ENCODE measurements at places on chromosomes 16 and 17.

DNA sequence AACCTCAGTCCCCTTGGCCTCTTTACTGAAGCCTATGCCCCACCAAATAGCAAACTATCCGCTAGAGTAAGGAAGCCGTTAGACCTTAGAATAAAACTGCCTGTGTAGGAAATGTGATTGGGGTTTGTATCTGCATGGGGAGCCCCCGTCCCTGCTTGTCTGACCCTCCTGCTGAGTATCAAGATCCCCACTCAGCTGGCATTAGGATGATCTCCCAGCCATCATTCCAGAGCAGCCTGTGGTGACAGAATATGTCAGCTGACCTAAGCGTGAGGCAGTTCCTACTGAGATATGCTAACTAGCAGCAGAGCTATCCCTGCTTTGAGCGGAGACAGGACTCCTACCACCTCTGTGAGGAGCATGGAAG is 645 bp upstream of the GFOD2 start:
- DNase-seq = peak; percentile 63

- DNase-seq = no peak
Measured at GRCh38 chr16:69240331-69240730, 53.4 kb downstream of the SNTB2 start.

- DNase-seq = peak; percentile 22
Measured at GRCh38 chr17:7307686-7308624, 527 bp downstream of the EIF5A start.

- no peak for DNase-seq
Measured at GRCh38 chr17:74249590-74250270, 24.3 kb upstream of the DNAI2 start.

GRCh38 chr16:6281274-6281673 is 1051.4 kb upstream of the RBFOX1 start:
- no peak for DNase-seq

DNA sequence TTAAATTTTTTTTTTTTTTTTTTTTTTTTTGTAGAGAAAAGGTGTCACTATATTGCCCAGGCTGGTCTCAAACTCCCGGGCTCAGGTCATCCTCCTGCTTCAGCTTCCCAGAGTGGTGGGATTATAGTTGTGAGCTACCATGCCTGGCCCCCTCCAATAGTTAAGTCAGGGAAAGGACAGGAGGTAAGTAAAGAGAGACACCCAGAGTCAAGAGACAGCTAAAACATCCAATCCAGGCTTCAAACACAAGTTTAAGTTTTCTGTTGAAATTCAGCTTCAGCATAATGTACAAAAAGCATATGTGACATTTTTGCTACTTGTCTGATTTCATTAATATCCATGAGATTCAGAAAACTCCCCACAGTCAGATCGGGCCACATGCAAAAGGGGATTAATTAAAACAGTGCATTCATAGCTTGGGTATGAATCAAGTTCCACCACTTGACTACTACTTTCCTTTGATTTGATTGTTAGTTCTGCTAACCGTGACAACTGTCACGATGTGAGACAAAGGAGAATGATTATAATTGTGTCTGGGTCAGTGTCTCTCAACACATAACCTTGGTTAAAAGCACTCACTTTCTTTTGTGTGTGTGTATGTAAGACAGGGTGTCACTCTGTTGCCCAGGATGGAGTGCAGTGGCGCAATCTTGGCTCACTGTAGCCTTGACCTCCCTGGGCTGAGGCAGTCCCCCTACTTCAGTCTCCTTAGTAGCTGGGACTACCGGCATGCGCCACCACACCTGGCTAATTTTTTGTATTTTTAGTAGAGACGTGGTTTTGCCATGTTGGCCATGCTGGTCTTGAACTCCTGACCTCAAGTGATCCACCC is 184.9 kb downstream of the PARN start:
- no peak for DNase-seq

DNA sequence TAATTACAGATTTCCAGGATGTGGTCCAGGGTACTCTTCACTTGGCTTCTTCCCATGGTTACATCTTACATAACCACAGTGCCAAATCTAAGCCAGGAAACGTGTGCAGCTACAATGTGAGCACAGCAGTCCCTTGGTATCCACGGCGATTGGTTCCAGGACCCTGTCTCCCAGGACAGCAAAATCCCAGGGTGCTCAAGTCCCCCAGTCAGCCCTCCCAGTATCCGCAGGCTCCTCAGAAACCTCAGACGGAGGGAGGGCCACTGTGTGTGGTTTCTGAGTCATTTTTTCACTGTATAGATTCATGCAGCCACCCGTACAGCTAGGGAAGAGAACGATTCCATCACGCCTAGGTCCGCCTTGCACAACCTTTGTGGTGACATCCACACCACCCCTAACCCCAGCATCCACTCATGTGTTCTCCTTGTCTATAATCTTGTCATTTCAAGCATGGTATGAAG is 11.1 kb upstream of the ATP2C2 start:
- peak; percentile 88 for DNase-seq

DNA sequence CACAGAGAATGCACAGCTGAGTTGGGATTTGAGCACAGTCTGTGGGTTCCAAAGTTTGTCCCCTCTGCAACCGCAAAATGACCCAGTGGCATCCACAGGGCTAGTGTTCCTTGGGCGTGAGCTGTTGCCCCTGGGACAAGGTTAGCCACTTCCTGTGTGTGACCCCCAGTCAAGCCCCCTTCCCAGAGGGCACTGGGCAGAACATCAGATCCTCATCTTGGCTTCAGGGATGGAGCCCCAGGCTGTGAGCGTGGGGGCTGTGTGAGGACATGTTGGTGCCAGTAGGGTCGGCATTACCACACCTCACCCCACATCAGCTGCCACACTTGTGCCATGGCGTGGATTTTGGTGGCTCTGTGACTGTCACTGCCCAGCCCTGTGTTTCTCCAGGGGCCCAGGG is 55.3 kb downstream of the USP22 start:
- DNase-seq = no peak

- no peak for DNase-seq
Measured at GRCh38 chr16:88548131-88548874, 21.9 kb upstream of the ZC3H18 start.

GRCh38 chr16:56970934-56971767 is 9.4 kb downstream of the CETP start:
- DNase-seq = peak; percentile 50

- no peak for DNase-seq
Measured at GRCh38 chr16:4513086-4513860, 25.3 kb downstream of the CDIP1 start.

- DNase-seq = no peak
Measured at GRCh38 chr17:81580481-81580880, 28.3 kb upstream of the FAAP100 start.

- peak; percentile 6 for DNase-seq
Measured at GRCh38 chr17:2594722-2595599, 1.5 kb downstream of the PAFAH1B1 start.

- no peak for DNase-seq
Measured at GRCh38 chr16:23009075-23009474, 140.2 kb downstream of the USP31 start.

DNA sequence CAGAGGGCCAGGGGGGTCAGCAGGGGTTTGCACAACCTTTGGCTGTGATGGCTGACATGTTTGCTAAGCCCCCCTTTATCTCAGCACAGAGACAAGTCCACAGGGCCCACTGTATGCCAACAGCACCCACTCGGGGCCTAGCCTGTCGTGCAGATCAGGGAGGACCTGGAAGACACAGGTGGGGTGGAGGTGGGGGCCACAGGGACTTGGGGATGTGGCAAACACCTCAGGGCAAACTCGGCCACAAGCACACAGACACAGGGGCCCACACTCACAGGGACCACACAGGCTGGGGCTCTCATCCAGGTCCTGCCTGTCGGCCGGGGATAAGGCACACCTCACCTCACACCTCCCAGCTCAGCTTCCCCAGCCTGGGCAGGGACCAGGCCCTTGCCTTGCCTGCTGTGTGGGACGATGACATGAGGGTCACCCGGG is 87.9 kb downstream of the C16orf78 start:
- no peak for DNase-seq

- peak; percentile 68 for DNase-seq
Measured at GRCh38 chr17:17605729-17606088, 14.2 kb upstream of the PEMT start.

DNA sequence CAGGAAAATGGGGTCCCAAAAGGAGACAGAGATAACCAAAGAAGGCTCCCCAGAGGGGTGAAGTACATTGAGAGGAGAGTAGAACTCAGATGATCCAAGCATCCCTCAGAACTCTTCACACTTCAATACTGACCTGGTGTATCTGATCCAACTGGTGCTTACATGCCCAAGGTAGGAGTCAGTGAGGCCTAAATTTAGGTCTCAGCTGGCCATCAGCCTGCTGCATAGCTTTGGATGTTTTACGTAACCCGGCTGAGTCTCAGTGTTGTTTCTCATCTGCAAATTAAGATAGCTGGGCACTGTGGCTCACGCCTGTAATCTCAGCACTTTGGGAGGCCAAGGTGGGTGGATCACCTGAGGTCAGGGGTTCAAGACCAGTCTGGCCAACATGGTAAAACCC is 11.6 kb upstream of the GOSR2 start:
- DNase-seq = no peak

DNA sequence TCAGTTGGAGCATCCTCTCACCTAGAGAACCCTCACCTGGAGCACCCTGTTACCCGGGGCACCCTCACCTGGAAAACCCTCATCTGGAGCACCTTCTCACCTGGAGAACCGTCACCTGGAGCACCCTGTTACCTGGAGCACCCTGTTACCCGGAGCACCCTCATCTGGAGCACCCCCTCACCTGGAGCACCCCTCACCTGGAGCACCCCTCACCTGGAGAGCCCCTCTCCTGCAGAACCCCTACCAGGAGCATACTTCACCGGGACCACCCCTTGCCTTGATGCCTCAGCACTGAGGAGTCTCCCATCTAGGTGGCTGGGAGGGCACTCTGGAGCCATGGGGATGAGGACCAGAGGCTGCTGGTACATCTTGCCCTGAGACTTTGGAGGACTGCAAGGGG is 3.4 kb upstream of the FBXL16 start:
- no peak for DNase-seq

GRCh38 chr17:13704333-13704732 is 102.6 kb upstream of the HS3ST3A1 start:
- DNase-seq = peak; percentile 87
